ENCODE measurements at places on chromosomes 11 and 22.
A peak's percentile ranks its signal among the peaks of the same experiment; 100 is the strongest.

DNA sequence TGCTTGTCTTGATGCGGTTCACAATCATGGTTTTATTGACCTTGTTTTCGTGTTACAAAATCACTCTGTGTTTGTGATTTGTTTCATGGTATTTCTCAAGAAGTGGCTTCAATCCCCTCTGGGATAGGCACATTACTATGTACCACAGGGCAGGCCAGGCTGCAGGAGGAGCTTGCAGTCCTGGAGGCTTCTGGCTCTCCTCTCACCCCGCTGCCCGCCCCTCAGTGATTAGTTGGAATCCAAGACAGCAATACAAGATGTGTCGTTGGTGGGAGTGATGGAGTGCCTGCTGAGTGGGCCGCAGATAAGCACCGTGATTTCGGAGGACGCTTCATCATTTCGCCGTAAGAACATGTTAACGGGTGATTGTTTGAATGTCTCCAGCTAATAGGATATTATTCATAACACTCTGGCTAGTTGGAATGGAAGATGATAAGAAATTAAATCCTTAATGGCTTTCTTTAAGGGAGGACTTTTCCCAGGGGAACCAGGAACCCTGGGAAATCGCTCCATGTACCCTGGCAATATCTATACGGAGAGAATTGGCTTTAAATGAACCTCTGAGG is 384.4 kb downstream of the MIAT start:
- no peak for DNase-seq

- DNase-seq = no peak
These were observed 17.7 kb upstream of the TMEM123 start for GRCh38 chr11:102470251-102470650.

GRCh38 chr22:37369483-37369882 is 57.8 kb downstream of the ELFN2 start:
- no peak for DNase-seq

GRCh38 chr22:39144101-39144767 is 8.2 kb downstream of the CBX7 start:
- no peak for DNase-seq

- DNase-seq = no peak
These were observed 8.4 kb downstream of the SHISAL1 start for GRCh38 chr22:44304354-44304753.

GRCh38 chr11:72626414-72626936 is 47.7 kb downstream of the PDE2A start:
- DNase-seq = no peak

DNA sequence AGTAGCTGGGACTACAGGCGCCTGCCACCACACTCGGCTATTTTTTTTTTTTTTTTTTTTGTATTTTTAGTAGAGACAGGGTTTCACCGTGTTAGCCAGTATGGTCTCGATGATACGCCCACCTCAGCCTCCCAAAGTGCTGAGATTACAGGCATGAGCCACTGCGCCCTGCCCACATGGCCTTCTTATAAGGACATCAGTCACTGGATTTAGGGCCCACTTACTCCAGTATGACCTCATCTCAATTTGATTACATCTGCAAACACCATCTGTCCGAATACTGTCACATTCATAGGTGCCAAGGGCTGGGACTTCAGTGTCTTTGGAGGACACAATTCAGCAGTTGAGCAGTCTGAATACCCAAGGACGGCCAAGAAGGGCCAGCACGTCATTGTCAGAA is 8.2 kb upstream of the PRR5 start:
- no peak for DNase-seq

DNA sequence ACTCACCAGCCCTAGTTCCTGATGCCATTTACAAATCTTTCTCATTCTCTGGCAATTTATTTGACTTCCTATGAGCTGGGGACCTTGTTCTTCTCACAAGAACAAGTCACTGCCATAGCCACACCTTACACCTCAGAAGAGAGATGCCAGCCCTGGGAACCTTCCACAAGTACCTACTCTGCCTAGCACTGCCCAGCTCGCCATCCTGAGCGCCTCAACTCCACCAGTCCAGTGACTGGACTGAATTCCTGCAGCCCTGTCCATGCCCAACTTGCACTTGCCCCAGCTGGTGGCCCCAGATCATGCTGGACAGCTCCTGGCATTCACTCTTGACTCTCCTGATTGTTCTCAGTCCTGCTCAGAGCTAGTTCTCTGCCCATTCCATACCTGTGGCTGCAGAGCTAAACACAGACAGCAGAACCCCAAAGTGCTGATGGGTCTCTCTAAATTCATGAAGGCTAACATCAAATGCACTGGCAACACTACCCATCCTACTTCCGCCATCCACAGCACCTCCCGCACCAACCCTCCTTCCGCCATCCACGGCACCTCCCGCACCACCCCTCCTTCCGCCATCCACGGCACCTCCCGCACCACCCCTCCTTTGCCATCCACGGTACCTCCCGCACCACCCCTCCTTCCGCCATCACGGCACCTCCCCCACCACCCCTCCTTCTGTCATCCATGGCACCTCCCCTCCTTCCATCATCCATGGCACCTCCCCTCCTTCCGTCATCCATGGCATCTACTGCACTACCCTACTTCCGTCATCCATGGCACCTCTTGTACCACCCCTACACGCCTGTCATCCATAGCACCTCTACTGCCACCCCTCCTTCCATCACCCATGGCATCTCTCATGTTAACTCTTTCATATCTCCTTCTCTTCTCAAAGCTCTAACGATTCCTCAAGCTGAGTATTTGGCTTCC is 23.6 kb upstream of the SLC25A1 start:
- DNase-seq = no peak

- no peak for DNase-seq
These were observed 88.3 kb downstream of the C11orf87 start for GRCh38 chr11:109510316-109510715.

DNA sequence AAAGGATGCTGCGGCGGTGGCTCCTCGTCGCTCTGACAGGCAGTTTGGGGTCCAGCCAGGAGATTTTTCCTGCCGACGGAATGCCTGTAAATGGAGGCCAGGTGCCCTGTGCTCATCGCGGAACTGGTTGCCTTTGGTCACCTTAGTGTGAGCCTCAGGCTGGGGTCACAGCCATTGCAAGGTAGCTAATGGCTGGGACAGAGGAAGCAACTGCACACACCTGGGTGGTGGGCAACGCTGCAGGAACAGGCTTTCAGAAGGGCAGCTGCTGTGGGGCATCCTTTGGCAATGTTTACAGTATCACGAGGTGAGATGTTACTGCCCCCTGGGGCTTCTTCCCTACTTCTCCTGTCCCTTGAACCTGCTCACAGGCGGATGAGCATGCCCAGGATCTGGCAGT is 205.5 kb downstream of the GRIK4 start:
- no peak for DNase-seq

- no peak for DNase-seq
These were observed 44.7 kb upstream of the SLN start for GRCh38 chr11:107756553-107756952.

GRCh38 chr11:65945430-65945911 is at the start of gene TSGA10IP:
TSGA10IP (plus strand) TSS chr11:65945480; CDS start chr11:65945676, 196 bp downstream.
- no peak for DNase-seq

GRCh38 chr22:20648306-20648903 is 125.5 kb upstream of the SERPIND1 start:
- no peak for DNase-seq

DNA sequence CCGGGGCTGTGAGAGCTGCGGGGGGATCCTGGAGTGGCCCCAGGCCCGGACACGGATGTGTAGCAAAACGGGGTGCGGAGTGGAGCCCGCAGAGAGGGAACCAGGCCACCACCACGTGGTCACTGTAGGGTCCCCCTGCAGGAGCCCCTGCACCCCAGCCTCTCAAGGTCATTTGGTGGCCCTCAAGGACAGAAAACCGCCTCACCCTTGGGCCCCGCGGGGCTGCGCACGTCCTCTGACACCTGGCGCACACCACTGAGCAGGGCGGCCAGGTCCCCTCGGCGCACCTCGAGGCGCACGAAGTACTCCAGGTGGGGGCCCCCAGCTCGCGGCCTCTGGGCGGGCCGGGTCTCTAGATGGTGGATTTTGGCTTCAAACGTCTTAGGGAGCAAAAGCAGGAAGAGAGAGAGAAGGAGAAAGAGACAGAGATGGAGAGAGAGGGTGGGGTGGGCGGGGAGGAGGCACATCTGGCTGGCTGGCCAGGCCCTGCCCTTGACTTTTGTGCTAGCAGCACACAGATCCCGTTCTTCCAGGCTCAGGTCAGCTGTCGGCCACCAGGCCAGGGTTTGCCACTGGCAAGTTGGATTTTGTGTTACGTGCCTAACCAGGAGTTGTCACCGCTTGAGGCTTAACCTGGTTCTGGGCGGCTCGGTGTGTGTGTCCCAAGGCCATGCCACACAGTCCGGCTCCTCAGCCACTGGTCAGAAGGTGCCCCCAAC is 3.2 kb downstream of the TH start:
- no peak for DNase-seq

DNA sequence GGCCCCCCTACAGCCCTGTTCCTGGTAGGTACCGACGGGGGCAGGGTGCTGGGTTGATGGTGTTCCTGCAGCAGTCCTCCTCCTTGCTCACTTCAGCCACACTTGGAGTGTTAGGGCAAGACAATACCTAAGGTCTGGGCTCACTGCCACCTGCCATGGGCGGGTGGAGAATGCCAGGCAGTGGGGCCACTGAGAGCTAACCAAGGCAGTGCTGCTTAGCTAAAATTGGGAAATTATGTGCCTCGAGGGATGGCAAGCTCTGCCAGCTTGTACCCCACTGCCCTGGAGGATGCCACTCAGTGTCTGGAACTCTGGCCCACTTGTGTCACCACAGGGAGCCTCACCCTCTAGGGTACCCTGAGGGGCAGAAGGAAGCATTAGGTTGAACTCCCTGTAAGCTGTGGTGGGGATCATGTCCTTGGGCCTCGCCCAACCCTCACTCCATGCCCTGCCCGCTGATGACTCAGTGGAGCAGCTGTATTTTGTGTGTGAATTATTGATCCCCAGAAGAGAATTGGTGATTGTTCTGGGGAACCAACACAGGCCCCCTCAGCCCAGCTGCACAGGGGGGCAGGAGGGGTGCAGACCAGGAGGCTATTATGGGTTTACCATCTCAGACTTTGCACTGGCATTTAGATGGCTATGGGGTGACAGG is 17.7 kb downstream of the PHLDB1 start:
- no peak for DNase-seq

DNA sequence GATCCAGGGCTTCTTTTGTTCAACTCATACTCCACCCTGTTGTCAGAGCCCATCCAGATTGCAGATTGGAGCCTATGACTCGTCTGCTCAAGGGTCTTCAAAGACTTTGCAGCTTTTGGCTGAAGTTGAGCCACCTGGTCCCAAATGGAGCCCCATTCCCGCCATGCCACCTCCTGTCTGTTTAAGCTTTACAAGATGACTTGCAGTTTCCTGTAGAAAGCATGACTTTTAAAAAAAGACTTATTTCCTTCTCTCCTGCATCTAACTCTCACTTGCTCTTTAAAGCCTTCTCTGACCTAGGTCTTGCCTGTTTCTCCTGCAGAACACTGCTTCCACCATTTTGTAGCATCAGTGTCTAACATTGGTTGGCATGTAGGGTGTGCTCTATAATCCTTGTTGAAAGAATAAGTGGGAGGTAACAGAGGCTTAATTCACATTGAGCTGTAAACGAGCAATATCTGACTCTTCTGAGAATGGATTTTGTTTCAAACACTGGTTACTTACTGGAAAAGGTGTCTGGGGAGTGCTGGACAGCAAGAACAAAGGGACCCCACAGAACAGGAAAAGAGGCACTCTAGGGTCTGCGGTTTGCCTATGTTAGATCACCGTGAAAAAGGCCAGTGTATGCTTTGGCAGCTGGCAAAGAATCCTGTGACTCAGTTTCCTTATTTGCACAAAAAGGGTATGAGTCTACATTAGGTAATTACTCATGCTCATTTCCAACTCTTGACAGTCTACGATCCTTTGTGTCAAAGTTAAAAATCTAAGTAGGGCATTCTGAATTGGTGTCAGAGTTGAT is 30.3 kb downstream of the NF2 start:
- peak; percentile 51 for DNase-seq

DNA sequence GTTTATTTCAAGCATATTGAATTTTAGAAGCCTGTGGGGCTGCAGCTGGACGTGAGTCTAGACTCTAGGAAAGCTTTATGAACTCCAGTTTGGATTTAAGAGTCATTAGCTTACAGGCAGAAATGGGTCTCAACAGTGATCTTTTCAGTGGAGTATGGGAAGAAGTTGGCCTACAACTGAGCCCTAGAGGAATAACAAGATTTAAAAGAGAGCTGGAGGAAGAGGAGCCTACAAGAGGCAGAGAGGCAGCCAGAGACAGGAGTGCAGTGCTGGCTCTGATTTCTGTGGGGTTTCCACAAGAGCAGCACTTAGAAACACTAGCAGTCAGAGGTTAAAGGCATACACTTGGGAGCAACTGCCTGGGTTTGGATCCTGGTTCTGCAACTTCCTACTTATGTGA is 17.9 kb downstream of the APOL5 start:
- no peak for DNase-seq

- DNase-seq = peak; percentile 88
These were observed 1.2 kb upstream of the ARHGEF12 start for GRCh38 chr11:120334894-120335462.

GRCh38 chr11:73321604-73322381 is 13.7 kb downstream of the ARHGEF17 start:
- no peak for DNase-seq

- DNase-seq = no peak
These were observed 858.5 kb upstream of the FAT3 start for GRCh38 chr11:91365986-91366585.

GRCh38 chr22:18929459-18929858 is 6.6 kb downstream of the PRODH start:
- no peak for DNase-seq

- DNase-seq = no peak
These were observed 134.9 kb downstream of the RCN1 start for GRCh38 chr11:32225571-32226285.

GRCh38 chr11:113873236-113873626 is 2.1 kb downstream of the USP28 start:
- peak; percentile 35 for DNase-seq

DNA sequence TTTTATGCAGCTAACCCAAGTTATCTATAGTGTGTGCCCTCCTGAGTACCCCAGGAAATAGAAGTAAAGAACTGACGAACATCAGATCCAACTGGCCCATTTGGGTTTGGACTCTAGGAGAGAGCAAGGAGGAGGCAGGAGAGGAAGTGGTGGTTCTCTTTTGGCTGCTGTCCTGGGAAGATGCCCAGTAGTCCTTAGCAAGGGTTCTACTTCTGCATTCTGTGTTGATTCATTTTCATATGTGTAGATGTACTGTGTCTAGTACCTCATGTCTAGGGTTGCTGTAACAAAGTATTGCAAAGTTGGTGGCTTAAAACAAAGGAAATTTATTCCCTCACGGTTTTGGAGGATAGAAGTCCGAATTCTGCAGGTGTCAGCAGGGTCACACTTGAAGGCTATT is 6.6 kb upstream of the MMP27 start:
- DNase-seq = no peak

DNA sequence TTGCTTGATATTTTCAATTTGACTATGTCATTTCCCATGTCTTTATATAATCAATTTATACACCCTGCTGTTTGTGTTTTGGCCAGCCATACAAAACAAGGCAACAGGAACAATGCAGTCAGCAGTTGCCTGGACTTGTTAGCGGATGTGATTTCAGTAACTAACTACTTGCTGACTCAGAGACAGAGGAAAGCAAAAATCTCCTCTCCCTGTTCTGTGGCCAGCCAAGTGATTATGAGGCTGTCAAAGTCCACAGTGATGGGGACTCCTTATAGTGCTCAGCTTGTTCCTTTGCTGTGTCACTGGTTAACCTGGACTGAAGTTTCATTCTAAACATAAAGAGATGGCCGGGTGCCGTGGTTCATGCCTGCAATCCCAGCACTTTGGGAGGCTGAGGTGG is 32.6 kb upstream of the APLP2 start:
- DNase-seq = peak; percentile 81

GRCh38 chr11:18145025-18145424 is 12.7 kb downstream of the MRGPRX3 start:
- no peak for DNase-seq

- DNase-seq = no peak
These were observed 1.4 kb upstream of the PRSS23 start for GRCh38 chr11:86798988-86799387.
